Cardiac muscle cell (in vitro differentiated cells and primary cell): ENCODE measurements at places on chromosomes 3 and 15. TPM values are rescaled to one million over a fixed set of nuclear protein-coding genes. Genes with fewer than 3 reads are reported as not detected.

The TGM5 gene
- not detected in 2 replicates for total RNA-seq

The STRA6 gene
- total RNA-seq: 32.5 and 49.6 TPM in 2 replicates

The ECE2 gene
- total RNA-seq: not detected in 2 replicates

The GDPGP1 gene
- 9.1 and 16.2 TPM in 2 replicates for total RNA-seq

The ELL3 gene
- 2.6 and 4.3 TPM in 2 replicates for total RNA-seq
